Right lobe of liver (tissue), 6 donors: ENCODE measurements at places on chromosomes 13 and 19. TPM values are rescaled to one million over a fixed set of nuclear protein-coding genes. Genes with fewer than 3 reads are reported as not detected.

RNF225 gene
- not detected for total RNA-seq

LGALS7B gene
- total RNA-seq = not detected

FDX2 gene
- 9.8 TPM for total RNA-seq

ZNF441 gene
- 2.7 TPM for total RNA-seq

SRRM5 gene
- total RNA-seq = not detected

DNA sequence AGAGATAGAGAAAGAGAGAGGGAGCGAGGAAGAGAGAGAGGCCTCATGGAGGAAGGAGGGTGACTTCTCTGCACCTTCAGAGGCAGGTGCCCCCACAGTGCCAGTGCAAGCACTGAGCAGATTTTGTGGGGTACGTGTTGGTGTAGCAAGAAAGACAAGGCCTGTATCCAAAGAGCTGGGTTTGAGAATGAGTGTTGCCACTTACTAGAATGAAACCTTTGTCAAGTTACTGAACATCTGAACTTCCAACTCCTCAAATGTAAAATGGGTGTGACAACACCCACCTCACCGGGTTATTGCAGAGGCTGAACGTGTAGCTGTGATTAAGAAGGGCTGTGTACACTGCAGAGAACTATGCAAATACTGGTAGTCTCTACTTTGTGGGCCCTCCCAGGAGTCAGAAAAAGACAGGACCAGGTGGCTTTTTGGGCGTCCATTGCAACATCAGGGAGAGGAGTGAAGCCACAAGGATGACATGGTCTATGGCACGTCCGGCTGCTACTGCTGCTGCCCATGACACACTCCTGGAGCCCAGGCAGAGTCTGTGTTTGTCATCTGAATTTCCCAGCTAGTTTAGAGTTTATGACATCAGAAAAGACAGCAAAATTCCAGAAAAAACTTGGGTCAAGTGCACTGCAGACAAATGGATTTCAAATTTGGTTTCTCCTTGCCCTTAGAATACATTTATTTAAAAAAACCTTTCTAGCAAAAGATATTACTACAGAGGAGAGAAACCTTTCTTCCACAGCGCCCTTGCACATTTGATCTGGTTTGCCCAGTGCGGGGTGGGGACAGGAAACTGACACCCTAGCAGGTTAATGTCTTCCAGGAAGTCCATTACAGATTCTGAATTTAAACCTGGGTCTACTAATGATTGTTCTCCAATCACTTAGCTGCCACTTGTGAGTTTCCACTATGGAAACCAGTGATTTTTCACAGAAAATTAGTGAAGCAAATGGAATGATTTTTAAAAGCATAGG lies 54.0 kb upstream of the ATP12A start:
- DNase-seq = no peak

DNA sequence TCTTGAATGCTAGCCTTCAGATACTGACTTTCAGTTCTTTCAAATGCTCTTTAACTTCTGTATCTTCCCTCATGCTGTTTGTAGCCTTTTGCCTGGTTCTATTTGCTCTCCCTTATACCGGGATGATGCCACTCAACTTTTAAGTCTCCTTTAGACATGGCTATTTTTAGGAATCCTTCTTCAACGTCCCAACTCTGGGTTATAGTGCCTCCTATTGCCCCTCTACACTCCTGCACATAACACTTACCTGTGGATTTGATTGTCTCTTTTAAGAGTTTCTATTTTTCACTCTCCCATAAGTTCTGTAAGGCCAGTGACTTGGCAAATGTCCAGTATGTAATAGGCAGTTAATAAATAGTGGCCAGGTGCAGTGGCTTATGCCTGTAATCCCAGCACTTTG lies 343.0 kb downstream of the KLF5 start:
- no peak for DNase-seq

- peak; percentile 62 for DNase-seq
Observed at GRCh38 chr13:28058866-28059613, 41.3 kb downstream of the FLT3 start.
